ENCODE measurements at places on chromosomes 7 and 10.

DNA sequence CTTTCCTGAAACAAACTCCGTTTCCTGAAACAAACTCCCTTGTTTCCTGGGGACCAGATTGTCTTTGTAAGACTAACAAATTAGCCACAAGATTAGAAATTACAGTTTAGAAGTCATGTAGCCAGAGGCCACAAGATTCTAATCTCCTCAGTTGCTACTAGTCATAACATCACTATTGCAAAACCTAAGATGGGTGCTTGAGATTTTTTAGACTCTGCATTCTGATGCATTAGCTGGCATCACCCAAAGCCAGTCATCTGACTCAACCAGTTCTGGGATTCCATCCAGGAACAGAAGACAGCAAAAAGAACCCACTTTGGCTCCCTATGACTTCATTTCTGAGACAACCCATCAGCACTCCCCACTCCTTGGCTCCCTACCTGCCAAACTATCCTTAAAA is 367.9 kb upstream of the MBL2 start:
- no peak for DNase-seq

DNA sequence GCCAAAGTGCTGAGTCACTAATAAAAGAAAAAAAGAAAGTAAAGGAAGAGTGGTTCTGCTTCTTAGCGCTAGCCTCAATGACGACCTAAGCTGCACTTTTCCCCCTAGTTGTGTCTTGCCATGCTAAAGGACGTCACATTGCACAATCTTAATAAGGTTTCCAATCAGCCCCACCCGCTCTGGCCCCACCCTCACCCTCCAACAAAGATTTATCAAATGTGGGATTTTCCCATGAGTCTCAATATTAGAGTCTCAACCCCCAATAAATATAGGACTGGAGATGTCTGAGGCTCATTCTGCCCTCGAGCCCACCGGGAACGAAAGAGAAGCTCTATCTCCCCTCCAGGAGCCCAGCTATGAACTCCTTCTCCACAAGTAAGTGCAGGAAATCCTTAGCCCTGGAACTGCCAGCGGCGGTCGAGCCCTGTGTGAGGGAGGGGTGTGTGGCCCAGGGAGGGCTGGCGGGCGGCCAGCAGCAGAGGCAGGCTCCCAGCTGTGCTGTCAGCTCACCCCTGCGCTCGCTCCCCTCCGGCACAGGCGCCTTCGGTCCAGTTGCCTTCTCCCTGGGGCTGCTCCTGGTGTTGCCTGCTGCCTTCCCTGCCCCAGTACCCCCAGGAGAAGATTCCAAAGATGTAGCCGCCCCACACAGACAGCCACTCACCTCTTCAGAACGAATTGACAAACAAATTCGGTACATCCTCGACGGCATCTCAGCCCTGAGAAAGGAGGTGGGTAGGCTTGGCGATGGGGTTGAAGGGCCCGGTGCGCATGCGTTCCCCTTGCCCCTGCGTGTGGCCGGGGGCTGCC is at the start of gene IL6:
TSS of gene IL6 (plus strand) at position 294 of the 807 bp plus-strand sequence. CDS start at position 357, 63 bp downstream.
- peak; percentile 90 for DNase-seq

DNA sequence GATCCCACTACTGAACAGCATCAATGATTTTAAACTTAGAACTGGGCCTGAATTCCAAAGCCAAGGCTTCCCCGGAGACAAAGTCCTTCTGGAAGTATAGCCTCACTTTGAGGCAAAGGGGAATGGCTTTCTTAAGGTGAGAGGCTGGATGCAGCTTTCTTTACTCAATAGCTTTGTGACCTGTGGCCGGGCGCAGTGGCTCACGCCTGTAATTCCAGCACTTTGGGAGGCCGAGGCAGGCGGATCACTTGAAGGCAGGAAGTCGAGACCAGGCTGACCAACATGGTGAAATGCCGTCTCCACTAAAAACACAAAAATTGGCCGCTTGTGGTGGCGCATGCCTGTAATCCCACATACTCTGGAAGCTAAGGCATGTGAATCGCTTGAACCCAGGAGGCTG is 3.2 kb upstream of the FGFR2 start:
- peak; percentile 6 for DNase-seq

DNA sequence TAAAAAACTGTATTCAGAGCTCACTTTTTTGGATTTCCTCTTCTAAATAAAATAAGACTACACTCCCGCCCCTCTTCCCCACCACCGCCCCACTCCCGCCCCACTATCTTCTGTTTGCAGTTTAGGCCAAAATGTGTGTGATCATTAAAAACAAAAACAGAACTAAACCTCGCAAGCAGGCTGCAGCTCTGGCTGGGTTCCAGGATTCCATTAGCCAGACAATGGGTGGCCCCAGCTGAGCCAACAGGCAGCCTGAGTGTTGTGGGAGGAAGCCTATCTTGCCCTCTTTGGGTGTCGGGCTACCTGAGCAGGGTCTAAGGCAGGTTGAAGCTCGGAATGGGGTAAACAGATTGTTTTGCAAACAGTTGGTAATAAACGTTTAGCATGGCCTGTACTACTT is 41.7 kb downstream of the ARL4A start:
- peak; percentile 82 for DNase-seq

GRCh38 chr7:158779061-158780000 is 50.0 kb downstream of the ESYT2 start:
- no peak for DNase-seq

- no peak for DNase-seq
Observed at GRCh38 chr7:92944633-92945032, 108.3 kb upstream of the CDK6 start.

GRCh38 chr7:22488643-22489462 is 11.1 kb downstream of the STEAP1B start:
- no peak for DNase-seq

GRCh38 chr7:157848508-157849340 is 511.9 kb downstream of the DNAJB6 start:
- no peak for DNase-seq

- no peak for DNase-seq
Observed at GRCh38 chr7:84237533-84238173, 43.1 kb upstream of the SEMA3A start.

GRCh38 chr10:78214955-78215354 is 181.3 kb downstream of the RPS24 start:
- DNase-seq, result no peak

DNA sequence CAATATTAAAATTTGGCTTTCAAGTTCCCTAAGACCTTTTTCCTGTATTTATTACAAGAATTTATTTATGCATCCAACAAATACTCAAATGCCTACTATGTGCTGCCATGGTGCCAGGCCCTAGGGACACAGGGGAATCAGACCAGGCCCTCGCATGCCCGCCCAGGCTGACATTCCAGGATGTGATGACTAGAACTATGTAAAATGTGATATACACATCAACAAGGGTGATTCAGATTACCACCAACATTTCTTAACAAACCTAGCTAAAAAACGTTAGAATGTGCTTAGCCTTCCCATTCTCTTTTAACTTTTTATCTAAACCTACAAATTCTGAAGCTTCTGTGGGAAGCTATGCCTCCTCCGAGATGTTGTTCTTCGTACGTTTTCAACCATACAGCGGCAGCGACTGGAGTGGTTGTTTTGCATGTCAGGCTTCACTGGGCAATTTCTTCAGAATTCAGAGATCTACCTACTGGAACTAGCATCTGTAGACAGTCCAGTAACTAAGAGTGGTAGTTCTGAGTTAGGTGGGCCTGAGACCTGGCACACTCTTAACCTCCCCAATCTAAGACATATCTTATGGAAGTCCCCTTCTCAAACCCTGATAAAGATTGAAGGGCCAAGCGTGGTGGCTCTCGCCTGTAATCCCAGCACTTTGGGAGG is 22.1 kb downstream of the GNA12 start:
- no peak for DNase-seq
